Fibroblast of lung (primary cell): ENCODE measurements at places on chromosomes 16 and 17.

DNA sequence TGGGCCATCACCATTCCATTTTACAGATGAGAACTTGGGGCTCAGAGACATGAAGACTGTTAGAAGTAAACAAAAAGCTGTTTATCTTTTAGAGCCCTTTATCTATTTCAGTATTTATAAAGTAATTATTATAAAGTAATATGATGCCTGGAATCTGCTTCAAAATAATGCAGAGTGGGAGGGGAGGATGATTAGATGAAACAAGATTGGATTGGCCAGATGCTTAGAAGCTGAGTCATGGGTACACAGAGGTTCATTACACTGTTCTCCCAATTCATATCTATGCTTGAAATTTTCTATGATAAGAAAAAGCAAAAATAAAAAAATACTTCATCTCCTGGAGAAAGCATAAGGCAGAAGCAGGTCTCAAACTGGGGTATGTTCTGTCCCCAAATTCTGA lies 29.4 kb downstream of the TOM1L2 start:
- peak; percentile 73 for DNase-seq

DNA sequence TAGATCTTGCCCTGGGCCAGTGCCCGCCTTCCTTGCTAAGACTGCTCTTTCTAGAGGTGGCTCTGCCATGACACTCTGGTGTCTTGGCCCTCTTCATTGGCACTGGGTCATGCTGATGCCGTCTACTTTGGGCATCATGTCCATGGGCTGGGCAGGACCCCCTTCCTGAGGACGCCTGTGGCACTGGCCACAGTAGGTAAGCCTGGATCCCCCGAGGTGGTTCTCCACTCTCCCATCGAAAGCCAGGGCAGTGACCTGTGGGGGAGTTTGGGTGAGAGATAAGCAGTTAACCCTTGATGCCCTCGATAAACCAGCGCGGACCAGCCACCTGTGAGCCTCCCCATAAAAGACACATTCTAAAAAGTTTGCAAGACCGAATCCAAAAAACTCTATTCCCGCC lies 20.0 kb upstream of the ITGB4 start:
- DNase-seq, result no peak

GRCh38 chr17:12547831-12548230 lies 117.9 kb upstream of the MYOCD start:
- DNase-seq, result no peak

GRCh38 chr16:63983401-63983800 lies 1138.5 kb downstream of the CDH11 start:
- no peak for DNase-seq

DNA sequence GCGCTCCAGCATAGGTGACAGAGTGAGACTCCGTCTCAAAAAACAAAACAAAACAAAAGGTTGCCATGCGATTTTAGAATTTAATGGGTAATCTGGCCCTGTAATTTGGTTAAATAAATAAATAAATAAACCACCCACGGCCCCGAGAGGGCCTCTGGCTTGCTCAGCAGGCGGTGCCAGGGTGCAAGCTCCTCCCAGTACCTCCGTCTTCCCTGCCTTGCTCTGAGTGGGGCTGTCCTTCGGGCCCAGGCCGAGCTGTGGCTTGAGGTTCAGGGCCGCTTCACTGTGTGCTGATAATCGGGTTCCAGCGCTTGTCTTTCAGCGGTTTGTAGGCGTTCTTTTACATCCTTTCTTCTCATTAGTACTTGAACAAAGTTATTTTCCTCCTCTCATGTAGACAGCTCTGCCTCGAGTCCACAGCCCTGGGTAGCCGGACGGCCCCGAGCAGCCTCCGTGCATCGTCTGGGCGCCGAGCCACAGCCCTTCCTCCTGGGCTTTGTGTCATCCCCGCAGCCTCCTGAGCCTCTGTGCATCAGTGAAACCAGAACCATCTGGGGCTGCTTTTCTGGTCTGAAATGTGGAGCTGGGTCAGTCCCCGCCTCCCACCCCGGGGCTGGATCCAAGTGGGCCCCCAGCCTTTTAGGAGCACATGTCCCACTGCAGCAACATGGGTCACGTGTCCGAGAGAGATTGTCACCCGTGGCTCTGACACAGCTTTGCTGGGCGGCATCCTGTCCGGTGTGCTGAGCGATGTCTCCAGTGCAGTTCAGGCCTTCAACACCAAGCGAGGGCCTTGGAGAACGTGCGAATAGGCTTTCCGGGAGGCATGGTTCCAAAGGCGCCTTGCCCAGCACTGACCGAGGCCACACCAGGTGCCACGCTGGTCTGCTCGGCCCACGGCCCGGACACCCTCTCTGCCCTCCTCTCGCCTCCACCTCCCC lies 157.4 kb upstream of the CHMP6 start:
- peak; percentile 77 for DNase-seq

- DNase-seq, result peak; percentile 97
These were observed 33.9 kb downstream of the ANKFY1 start for GRCh38 chr17:4229627-4230541.

DNA sequence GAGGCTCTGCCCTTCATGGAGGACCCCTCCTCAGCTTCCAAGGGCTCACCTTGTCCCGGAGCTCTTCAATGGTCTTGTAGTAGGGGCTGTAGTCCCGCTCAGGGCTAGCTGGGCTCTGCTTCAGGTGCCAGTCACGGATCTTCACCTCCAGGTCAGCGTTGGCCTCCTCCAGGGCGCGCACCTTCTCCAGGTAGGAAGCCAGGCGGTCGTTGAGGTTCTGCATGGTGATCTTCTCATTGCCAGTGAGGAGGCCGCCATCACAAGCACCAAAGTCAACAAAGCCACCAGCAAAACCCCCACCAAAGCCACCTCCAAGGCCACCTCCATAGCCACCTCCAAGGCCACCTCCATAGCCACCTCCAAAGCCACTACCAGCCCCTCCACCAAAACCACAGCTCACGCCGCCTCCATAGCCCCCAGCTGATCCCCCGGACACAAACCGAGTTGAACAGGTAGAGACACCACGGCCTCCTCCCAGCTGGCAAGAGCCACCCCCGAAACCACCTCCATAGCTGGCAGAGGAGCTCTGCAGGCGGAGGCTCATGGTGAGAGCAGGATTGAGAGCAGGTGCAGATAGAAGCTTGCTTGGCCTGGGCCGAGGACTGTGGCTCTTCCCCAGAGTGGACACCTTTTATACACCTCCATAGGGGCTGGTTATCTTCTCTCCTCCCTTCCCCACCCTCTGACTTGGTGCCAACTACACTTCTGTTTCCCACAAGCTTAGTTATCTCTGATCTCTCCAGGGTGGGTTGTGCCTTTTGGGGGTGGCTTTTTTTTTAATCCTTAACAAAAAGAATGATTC lies at the start of gene KRT13:
Gene KRT13, minus strand, starts transcription at position 606 of the 802 bp plus-strand sequence. Its CDS starts 62 bp downstream, at position 544.
- DNase-seq, result no peak

GRCh38 chr16:79267781-79268180 lies 332.8 kb downstream of the MAF start:
- DNase-seq, result no peak

DNA sequence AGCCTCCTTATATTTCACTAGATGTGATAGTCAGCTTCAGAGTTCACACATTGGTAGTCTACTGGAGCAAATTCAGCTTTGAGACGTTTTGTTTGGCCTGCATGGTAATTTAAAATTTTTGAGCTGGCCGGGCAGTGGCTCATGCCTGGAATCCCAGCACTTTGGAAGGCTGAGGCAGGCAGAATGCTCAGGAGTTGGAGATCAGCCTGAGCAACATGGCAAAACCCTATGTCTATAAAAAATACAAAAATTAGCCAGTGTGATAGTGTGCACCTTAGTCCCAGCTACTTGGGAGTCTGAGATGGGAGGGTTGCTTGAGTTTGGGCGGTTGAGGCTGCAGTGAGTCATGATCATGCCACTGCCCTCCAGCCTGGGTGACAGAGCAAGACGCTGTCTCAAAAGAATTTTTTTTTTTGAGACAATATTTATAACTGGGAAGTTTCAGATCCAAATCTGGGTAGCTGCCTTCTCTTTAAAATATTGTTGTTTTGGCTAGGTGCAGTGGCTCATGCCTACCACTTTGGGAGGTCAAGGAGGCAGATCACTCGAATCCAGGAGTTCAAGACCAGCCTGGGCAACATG lies 4.8 kb upstream of the BLMH start:
- DNase-seq, result no peak

DNA sequence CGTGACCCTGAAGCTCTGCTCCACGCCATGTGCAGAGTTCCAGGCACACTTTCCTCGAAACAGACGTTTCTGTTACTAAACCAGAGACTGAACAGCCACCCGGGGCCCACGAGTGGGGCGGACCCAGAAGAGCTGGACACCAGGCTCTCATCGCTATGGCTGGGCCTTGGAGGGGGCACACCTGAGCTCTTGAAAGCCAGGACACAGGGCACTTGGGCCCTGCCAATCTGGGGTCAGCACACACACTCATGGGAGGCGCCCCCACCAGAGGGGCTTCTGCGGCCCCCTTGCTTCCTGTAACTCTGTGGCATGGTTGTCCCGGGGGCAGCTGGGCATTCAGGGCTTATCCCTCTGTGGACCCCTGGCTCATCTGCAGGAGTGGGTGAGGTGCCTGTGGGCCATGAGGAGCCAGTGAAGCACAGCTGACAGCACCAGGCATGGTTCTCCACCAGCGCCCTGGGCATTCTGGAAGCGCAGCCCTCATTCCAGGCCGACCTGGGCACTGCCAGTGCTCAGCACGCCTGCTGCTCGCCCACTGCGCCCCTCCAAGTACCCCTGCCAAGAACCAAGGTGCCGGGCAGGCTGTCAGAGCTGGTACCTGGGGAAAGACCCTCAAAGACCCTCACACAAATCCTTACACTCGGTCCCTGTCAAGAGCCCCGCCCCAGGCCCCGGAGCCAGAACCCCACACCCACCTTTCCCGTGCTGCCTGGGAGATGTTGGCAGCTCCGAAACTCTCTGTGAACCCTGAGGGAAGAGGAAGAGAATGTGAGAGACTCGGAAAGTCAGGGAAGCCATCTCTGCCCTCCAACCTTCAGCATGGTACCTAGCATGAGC lies 61.1 kb downstream of the IL21R start:
- no peak for DNase-seq

- DNase-seq, result no peak
These were observed 174.4 kb upstream of the TOX3 start for GRCh38 chr16:52721331-52721730.

DNA sequence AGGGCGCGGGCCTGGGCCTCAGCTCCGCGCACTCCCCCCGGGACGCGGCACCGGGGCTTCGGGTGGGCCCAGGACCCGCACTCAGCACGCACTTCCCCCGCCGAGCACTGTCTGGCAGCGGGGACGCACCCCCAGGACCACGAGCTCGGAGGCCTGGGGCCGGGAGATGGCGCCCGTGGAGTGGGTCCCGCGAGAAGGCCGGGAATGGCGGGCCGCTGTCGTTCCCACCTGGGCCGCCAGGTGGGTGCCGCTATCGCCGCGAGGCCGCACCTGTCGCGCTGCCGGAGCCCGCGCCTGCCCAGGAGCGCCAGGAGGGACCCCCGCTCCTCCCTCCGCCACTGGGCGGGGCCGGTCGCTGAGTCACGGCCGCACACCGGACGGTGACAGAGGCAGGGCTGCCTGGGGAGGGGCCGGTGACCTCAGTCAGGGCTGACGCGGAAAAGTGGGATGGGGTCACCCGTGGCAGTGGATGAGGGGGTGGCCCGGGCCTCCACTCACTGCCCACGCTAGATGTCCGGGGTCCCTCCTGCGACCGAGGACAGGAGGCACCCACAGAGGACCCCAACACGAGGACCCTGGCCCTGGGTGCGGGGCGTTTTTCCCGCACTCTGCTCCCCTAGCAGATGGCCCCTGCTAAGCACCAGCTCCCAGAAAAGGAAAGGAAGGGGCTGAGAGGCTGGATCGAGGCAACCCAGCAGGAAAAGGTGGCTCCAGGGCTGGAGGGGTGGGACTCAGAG lies 6.9 kb upstream of the ACTG1 start:
- DNase-seq, result no peak

GRCh38 chr16:67966549-67967182 lies 1.8 kb downstream of the SLC12A4 start:
- peak; percentile 57 for DNase-seq

DNA sequence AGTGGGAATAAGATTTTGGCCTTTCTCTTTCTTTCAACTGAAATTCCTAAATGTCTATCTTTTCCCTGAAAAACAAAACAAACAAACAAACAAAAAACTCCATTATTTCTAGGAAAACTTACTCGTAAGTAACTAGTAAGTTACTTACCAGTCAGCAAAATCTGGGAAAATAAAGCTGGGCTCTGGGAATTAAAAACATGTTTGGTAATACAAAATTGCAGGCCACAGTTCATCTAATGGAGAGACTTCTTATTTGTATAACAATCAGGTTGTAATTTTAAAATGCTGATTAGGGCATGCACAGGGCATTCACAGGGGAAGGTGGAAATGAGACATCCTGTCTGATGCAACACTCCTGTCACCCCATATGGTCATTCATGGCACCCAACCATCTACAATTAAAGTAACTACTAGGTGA lies 3.8 kb upstream of the WIPI1 start:
- DNase-seq, result no peak
